Jurkat, Clone E6-1 (cell line): ENCODE measurements at places on chromosomes 5 and 9.

GRCh38 chr5:161396171-161396570 is 150.4 kb downstream of the GABRB2 start:
- no peak for DNase-seq

DNA sequence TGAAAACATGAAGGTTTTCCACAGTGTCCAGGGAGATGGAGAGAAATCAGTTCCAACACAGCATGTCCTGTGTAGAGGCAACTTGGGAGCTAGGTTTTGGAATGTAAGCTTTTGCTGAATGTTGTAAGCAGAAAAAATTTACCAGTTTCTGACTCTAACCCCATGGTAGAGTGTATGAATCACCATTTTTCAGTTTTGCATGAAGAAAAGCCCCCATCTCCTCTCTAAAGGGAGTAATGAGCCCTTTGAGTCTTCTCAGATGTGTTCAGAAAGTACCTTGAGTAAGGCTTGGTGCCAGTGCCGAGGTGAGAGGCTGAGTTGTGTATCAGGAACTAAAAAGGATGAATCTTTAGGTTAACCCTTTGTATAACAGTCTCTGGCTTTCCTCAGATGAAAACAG is 96.2 kb downstream of the ADRB2 start:
- no peak for DNase-seq

DNA sequence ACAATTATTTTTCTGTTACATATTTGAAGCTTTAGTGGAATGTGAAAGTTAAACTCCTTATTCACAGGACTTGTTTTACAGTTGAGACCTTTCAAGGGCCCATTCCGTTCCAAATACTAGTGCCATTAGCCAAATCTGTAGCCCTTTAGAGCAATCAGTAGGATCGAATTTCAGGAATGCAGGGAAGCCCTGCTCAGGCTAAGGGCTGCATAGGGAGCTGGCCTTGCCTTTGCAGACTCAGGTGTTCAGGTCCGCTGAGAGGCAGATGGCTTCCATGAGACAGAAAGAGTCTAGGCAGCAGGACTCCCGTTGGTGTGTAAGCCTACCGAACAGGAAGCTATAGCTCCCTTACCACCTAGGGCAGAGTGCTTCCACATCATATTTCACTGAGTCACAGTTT is 150.1 kb upstream of the SLC27A6 start:
- DNase-seq, result no peak

DNA sequence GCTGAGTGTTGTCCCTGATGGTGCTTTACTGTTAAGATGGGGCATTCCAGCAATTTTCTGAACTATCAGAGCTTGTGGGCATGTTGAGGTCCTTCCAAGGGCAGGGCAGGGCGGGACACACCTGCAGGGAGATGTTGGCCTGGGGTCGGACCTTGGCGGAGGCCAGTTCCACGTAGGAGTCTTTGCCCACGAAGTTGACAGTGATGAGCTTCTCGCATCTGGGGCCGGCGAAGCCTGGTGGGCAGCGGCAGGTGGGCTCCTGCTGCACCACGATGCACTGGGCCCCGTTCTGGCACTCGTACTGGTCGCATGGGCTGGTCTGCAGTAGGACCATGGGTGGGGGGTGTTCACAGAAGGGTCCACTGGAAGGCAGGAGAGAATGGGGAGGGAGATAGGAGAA is 106.4 kb upstream of the PANK3 start:
- DNase-seq, result no peak

- DNase-seq, result no peak
Measured at GRCh38 chr5:61120534-61120933, 41.7 kb downstream of the SMIM15 start.

- DNase-seq, result no peak
Measured at GRCh38 chr9:69571032-69571431, 101.1 kb downstream of the APBA1 start.

DNA sequence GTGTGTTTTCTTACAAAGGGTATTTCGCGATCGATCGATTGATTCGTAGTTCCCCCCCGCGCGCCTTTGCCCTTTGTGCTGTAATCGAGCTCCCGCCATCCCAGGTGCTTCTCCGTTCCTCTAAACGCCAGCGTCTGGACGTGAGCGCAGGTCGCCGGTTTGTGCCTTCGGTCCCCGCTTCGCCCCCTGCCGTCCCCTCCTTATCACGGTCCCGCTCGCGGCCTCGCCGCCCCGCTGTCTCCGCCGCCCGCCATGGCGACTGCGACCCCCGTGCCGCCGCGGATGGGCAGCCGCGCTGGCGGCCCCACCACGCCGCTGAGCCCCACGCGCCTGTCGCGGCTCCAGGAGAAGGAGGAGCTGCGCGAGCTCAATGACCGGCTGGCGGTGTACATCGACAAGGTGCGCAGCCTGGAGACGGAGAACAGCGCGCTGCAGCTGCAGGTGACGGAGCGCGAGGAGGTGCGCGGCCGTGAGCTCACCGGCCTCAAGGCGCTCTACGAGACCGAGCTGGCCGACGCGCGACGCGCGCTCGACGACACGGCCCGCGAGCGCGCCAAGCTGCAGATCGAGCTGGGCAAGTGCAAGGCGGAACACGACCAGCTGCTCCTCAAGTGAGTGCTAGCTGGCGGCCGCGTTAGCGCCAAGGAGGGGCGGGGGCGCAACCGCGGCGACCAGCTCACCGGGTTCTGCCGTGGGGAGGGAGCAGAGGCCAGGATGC is 480 bp downstream of the LMNB1 start:
- peak; percentile 26 for DNase-seq

DNA sequence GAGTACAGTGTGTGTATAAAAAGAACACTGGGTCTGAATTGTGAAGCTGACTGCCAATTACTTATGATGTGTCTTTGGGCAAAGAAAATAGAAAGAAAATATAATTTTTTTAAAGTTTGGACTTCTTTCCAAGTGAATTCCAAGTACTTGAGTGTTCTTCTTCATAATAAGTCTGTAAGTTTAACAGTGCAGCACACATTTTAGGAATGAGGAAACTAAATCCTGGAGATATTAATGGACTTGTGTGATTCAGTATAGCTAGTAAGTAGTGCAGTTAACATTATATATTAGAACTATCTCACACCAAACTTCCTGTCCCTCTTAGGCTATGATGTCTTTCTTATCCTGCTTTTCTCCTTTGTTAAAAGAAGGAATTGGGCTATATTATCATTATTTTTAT is 1953.8 kb downstream of the MAT2B start:
- DNase-seq, result no peak
